ENCODE measurements at places on chromosomes 1 and 21.

DNA sequence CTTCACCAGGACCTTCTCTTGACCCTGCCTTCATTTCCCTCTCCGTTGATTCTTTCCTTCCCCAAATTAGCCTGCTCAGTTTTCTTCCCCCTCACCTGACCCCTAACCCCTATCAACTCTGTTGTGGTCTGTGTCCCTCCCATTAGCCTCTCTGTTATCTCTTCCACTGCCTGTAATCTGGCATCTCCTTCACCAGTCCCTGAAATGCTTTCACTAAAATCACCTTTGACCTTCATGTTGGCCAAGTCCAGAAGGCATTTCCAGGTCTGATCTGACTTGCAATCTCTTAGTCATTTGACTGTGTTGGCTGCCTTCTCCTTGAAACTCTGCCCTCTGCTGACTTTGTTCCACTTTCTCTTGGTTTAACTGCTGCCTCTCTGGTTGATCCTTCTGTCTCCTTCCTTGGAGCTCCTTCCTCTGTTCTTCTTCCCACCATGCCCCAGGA, 28.2 kb downstream of the ATP8B2 start:
- no peak for DNase-seq

DNA sequence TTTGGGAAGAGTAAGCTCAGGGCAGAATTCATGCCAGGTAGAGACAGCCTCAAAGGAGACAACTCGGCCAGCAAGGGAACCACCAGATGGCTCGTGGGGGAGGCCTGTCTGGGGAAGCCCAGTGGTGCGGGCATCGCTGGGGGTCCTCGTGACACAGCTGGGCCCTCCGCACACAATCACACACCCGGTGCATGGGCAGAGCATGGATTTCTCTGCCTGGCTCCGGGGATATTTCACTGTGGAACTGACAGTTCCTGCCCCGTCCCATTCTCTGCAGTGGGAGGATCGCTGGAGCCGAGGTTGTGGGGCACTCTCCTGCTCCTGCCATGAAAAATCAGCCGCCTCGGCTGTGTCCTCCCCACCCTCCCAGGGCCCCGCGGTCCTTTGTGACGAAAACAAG, 108.0 kb downstream of the CRYAA start:
- DNase-seq: no peak

- no peak for DNase-seq
Observed at GRCh38 chr1:27122652-27123051, 32.3 kb downstream of the SLC9A1 start.

DNA sequence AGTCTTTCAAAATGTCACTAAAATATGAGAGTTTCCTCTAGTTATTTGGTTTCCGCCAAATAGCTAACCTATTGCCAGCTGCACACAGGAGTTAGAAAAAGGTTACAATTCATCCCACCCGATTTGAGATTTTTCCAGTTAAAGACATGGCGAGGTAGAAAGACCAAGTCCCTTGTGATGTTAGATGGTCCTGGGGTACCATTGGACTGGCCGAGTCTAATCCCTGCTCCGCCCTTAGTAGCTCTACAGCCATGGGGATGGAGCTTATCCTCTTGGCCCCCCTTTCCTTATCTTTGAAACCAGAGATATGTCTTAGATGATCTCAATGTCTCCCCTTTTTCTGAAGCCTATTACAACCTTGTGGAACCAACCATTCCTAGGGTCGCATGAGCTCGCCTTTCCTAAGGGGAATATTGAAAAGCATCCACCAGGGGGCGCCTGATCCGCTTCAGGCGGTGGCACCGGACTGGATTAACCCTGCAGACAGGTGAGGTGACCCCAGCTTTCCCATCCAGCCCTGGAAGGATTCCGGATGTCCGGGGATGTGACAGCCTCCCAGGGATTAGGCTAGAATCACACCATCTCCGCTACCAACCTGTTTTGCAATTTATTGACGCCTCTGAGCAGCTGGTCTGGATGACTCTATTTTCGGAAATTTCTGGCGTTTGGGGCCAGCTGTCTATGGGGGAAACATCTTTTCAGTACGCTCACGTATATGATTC, 68.3 kb upstream of the SIM2 start:
- no peak for DNase-seq

DNA sequence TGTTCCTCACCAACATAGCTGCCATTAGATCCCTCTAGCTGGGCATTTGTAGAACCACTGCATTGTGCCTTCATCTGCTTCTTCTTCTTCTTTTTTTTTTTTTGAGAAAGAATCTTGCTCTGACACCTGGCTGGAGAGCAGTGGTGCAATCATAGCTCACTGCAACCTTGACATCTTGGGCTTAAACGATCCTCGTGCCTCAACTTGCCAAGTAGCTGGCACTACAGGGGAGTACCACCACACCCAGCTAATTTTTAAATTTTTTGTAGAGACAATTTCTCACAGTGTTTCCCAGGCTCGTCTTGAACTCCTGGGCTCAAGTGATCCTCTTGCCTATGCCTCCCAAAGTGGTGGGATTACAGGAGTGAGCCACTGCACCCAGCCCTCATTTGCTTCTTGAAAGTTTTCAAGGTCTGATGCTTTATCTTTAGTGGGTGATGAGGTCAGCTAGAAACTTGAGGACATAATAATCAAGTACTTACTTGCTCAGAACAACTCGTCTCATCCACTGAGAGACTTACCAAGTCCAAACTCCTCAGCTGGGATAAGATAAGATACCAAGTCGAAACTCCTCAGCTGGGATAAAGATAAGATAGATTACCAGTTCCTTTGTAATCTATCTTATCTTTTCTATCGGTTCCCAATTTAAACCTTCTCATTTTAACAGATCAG, 71.5 kb downstream of the MACF1 start:
- no peak for DNase-seq

DNA sequence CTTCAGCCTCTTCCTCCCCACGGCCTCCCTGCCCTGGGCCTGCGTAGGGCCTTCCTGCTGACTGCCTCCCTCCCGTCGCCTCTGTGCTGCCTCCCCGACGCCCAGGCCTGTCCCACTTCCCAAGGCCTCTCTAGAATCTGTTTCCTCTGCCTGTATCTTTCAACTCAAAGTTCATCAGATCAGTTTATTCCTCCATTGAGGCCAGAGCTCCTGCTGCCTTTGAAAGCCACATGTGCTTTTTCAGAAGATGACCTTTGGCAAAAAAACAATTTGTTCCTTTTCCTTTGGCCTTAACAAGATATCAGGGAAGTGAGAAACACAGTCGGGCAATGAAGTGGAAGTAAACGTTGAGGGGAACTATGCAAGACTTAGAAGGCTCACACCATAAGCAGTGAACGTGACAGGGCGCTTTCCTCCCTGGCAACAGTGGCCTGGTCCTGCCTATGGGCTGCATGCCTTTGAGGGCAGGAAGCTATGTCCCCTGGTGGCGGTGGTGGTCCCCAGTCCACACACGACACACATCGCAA, 85.9 kb downstream of the PSMG1 start:
- no peak for DNase-seq

DNA sequence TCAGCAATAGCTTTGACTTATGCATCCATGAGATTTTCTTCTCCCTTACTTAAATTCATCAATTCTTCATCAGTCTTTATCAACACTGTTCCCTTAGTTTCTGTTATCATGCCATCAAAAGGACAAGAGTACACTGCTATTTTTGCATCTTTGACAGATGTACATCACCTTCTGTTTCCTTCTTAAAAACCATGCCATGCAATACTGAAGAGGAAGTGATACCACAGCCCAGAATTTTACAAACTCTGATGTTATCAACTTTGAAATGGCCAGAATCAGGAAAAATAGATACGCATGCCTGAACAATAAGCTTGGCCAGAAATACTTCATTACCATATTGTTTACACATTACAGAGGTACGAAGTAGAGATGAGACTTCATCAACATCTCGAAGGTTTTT, 21.1 kb downstream of the FMO5 start:
- DNase-seq: no peak

GRCh38 chr1:114503916-114504422, 7.0 kb downstream of the TRIM33 start:
- DNase-seq: no peak

DNA sequence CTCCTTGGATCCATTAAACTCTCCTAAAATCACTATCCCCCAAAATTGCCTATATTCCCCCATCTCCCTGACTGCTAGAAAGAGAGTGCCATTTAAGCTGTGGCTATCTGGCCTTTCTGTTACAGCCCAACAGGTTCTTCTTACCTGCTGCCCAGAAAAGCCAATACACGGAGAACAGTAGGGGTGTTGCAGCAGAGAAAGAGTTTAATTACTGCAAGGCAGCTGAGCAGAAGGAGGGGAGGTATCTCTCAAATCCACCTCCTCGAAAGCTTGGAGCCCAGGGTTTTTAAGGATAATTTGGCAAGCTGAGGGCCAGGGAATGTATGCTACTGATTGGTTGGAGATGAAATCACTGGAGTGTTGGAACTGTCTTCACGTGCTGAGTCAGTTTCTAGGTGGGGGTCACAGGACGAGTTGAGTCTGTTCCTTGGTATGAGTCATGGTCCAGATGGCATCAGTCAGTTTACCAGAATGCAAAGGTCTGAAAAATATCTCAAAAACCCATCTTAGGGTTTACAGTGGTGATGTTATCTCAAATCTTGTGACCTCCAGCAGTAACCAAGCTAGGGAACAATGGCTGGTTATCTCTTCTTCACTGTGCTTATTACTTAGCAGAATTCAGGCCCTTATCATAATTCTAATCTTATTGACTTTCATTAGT, 89.8 kb downstream of the SMYD3 start:
- DNase-seq: no peak

GRCh38 chr1:239418681-239419080, 32.3 kb downstream of the CHRM3 start:
- DNase-seq: no peak

DNA sequence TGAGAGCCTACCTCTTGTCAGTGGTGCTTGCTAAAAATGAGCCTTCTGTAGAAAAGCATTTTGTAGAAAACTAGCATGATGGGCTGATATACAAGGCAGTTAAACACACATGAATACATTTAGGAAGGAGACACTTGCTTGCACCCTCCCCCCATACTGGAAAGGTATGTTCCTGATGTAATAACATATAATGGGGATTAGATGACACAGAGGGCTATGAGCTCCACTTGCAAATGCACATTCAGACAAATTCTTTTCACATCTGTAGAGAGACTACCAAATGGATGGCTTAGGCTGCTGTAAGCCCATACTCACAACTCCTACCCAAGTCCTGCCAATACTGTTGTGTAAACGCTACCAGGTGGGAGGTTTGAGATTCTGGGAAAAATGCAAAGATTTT, 634.0 kb downstream of the SMYD3 start:
- no peak for DNase-seq

DNA sequence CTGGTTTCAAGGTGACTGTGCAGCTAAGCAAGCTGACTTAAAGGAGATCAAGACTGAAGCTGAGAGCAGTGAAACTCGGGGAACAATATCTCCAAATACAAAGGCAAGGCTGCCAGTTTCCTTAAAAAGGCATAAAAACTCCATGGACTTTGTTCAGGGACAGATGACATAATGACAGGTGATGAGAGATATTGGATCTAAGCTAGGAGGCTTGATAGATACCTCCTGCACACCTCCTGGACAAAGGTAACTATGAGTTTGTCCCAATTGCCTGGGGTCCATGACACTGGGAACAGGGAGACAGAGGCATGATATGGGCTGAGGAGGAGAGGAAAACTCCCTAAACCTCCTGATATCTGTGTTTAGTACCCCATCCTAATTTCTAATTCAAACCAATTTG, 55.2 kb downstream of the PRKAB2 start:
- DNase-seq: no peak

DNA sequence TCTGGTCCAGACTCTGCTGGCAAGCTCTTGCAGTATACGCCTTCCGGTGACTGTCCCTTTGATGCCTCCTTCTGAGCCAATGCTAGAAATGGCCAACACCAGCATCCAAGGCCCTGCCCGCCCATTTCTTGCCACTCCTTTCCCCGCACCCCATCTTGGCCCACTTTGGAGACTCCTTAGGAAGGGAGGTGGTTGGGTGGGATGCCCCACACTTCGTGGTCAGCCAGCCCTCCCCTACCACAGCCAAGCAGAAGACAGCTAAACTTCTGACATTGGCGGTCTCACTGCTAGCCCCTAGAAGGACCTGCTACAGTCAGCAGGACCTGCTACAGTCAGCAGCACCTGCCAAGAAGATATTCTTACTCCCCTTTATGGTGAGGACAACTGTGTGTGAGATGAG, 73.5 kb upstream of the CLDN14 start:
- no peak for DNase-seq

GRCh38 chr1:99766378-99766800, at the start of gene FRRS1:
FRRS1 (minus strand) TSS chr1:99766635; CDS start chr1:99748768, 17,867 bp downstream.
- DNase-seq: no peak

DNA sequence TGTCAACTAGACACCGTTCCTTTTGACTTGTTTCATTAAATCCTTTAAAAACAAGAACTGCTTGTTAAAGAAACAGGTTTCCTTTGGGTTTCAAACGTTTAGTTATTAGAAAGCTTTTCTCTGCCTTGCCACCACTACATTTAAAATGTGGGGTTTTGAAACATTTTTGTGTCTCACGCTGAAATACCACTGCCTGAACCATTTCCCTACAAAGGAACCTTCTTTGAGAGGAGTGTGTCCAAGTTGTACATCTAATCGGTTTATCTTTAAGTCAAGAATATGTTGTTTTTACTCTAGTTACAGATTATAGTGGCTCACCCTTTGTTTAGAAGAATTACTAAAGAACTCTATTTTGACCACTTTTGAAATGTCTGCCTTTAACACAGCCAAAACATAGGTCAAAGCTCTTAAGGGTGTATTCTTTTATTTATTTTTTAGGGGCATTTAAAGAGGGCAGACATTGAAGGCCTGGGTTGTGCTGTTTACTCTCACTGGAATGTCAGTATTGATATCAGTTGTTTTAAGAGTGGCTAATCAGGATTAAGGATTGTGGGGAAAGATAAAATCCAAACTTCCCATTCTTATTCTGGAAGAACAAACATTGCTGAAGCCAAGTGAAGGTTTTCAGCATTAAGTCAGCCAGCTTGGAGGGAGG, 143.4 kb downstream of the GALNT2 start:
- DNase-seq: no peak

GRCh38 chr1:27598902-27599528, 4.9 kb downstream of the AHDC1 start:
- DNase-seq: no peak

GRCh38 chr21:25176637-25177412, 430.5 kb downstream of the MRPL39 start:
- no peak for DNase-seq

DNA sequence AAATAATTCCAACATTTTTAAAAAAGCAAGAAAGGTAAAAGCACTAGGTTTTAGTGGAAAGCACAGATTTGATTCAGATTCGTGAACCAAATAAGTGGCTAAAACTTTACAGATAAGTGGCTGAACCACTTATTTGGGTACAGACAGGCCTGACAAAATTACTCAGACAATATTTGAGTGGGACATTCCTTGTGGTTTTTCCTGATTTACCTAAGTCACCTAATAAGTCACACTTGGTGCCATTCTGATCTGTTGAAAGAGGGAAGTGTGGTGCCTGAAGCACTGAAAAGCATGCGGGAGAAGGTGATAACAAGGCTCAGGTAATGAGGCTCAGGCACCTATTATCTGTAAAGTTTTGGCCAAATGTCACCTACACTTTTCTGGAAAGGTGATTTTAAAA, 81.6 kb upstream of the CD55 start:
- DNase-seq: no peak

GRCh38 chr1:164743976-164744375, 185.0 kb downstream of the PBX1 start:
- DNase-seq: no peak

All from stimulated activated CD4-positive, alpha-beta T cell treated with anti-CD3 and anti-CD28 coated beads, TNF-alpha, amount 100 ng/mL, for 1 hour (primary cell).